ENCODE measurements at places on chromosomes 3 and 15. TPM values are rescaled to one million over a fixed set of nuclear protein-coding genes. Genes with fewer than 3 reads are reported as not detected.
A peak's percentile ranks its signal among the peaks of the same experiment; 100 is the strongest.

LTF gene
- not detected for total RNA-seq

DNA sequence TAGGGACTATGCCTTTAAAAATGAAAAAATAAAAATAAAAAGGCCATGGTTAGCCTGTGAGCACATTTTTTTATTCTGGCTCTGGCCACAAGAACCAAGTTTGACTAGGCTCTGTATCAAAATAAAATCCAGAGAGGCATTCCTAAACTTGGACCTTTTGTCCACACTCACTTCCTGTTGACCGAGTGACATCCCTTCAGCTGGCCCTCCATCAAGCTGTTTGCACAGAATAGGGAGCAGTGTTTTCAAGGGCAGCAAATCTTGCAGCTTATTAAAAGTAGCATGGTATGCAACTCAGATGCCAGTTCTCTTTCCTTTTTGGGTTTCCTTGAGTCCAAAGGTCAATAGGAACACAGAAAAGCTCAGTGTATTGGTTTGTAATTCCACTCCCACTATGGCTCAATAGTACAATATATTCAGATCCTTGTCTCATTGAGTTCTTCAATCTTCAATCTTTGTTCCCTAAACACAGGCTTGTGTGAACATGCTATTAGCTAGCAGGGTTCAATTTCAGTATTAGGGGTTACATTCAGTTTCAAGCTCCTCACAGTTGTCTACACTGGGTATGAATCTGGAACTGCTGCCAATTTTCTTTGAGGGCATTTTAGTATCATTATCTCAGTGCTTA is 244.5 kb downstream of the RBMS3 start:
- peak; percentile 73 for DNase-seq

PFN2 gene
- 137 TPM for total RNA-seq

DNA sequence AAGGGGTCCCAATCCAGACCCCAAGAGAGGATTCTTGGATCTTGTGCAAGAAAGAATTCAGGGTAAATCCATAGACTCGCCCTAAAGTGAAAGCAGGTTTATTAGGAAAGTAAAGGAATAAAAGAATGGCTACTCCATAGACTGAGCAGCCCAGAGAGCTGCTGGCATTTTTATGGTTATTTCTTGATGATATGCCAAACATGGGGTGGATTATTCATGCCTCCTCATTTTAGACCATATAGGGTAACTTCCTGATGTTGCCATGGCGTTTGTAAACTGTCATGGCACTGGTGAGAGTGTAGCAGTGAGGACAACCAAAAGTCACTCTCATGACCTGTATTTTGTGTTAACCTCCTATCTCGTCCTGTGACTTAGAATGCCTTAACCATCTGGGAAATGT is 142.2 kb downstream of the DOCK3 start:
- DNase-seq = no peak

TMCO5A gene
- not detected for total RNA-seq

PEX11A gene
- total RNA-seq = 3.9 TPM

CXCR6 gene
- under 0.01 TPM for total RNA-seq

DNA sequence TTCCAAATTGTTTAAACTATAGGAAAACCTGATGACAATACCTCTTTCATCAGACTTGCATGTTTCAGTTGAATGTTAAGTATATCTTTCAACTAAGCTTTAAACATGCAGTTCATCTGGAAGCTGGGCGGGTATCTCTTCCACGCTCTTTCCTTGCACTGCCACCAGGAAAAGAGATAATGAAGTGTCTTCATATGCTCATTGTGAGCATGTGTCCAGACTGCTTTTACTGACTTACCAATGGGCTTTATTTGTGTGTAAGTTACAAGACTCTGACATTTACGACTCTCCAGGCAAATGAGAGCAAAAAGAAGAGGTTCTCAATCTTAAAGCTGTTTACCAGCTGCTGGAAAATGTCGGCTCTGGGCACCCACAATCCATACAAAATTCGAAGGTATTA is 52.8 kb downstream of the TMEM212 start:
- DNase-seq = peak; percentile 64

GRCh38 chr15:88890495-88890894 is 4.8 kb downstream of the HAPLN3 start:
- no peak for DNase-seq

DNA sequence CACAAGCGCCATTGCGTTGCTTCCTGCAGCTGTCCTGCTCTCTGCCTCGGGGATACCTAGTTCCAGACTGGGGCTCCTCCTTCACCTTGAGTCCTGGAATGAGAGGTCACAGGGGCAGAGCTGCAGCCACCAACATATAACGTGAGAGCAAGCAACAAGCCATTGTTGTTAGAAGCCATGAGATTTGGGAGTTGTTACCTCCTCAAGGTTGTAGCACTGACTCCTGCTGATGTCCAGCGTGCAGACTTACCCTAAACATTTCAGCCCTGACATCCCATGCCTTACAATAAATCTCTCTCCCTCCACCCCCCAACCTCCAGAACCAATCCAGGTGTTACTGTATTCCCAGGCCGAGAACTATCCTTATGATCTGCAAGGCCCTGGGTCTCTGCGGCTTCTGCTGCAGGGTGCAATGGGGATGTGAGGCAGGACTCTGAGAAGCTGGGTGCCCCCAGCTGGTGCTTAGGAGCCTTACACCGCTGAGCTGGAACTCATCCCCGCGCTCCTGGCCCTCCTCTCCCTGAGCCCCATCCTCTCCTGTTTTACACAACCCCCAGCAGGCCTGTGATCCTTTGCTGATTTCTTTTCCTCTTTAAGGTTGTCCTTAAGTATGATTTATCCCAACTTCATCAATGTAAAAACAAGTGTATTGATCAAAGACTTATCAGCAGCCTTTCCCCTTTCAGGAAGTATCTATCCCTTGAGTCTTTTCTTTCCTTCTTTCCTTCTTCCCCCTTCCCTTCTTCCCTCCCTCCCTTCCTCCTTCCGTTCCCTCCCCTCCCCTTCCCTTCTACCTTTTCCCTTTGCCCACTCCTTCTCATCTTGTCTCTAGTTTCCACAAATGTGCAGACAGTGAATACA is 84.2 kb upstream of the ABHD2 start:
- DNase-seq = peak; percentile 73

PKM gene
- 1,898 TPM for total RNA-seq

DNA sequence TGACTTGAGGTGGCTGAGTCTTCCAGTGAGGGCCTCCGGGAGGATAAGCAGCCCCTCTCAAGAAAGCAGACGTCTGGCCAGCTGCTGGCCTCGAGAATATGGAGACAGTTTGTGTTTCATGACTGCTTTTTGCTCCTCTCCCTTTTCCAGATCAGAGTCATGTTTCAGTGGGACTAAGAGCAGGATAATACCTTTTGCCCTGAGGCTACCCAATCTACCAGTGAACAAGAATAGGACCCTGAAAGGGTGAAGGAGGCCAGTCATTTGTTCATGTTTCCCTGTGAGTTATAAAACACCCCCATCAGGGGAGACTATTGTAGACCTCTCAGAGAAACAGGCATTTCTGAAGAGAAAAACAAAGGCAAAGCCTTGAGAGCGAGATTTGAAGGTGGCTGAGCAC is 137.4 kb downstream of the RYR3 start:
- DNase-seq = no peak

DNA sequence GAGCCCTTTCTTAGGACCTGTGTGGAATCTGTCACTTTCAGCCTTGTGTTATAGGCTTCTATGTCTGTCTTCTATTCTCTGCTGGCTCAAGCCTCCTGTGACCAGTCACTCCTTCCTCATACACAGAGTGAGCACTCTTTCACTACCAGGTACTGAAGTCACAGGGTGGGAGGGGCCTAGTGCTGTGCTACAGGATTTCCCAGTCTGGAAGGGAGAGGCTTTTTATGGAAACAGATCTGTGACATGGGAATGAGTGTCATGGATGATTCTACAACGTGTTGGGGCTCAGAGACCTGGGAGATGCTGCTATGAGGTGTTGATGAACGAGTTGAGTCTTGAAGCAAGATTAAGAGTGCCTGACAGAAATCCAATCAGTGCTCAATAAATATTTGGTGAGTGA is 100.5 kb downstream of the PDCD6IP start:
- no peak for DNase-seq

ARHGEF26 gene
- 1.7 TPM for total RNA-seq

DNA sequence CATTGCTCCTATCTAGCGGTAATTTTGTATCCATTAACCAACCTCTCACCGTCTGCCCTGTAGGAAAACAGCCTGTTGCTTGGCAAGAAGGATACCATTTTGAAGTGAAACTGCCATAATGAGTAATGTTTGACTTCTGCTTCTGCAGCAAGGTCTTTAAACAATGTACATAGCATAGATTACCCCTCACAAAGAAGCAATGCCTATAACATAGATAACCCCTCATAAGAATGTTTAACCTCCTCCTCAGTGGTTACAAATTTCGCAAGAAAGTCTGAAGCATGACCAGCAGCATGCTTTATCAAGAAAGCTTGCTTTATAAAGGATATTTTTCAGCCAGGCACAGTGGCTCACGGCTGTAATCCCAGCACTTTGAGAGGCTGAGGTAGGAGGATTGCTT is 61.2 kb upstream of the MFGE8 start:
- peak; percentile 92 for DNase-seq

STAB1 gene
- total RNA-seq = under 0.01 TPM

ILDR1 gene
- not detected for total RNA-seq

DNA sequence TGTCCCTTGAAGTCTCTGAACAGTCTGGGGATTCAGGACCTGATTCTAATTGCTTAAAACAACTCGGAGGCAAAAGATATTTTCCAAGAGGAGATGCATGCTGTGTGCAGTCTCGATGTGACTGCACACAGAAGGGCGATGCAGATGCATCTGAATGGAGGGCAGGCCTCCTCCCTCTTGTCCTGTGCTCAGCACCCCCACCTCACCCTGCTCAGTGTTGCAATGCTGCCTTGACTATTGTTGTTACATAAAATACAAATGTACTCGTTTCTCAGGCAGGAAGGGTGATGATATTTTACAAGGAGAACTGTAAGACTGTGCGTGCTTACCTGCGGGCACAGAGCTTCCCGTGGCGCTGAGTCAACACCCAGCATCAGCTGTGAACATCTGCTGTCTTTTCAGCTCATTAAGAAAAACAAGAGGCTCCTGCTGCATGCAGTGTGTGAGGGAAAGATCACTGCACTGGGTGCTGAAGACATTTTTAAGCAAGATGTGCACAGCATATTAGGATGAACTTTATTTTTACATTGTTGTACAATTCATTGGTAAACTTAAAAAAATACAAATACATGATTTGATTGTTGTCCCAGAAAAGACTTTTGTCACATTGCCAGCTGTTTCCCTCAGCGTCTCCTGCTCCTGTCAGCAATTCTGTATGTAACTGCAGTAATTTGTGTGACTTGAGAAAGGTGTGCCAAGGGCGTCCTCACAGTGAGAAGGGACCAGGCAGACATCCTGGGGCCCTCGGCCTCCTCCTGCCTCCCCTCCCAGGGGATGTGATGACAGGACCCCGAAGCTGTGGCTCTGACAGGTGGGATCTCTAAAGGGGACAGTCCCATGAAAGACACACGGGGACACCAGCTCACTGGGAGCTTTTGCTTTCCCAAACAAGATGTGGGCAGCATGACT is 56.3 kb upstream of the RPL32 start:
- DNase-seq = peak; percentile 18

TF gene
- total RNA-seq = not detected

P2RY13 gene
- total RNA-seq = not detected

IRAK2 gene
- 3.2 TPM for total RNA-seq

GRCh38 chr3:138620431-138620830 is 11.9 kb downstream of the FAIM start:
- no peak for DNase-seq

GRCh38 chr3:135081451-135081850 is 286.4 kb downstream of the EPHB1 start:
- DNase-seq = no peak

DNA sequence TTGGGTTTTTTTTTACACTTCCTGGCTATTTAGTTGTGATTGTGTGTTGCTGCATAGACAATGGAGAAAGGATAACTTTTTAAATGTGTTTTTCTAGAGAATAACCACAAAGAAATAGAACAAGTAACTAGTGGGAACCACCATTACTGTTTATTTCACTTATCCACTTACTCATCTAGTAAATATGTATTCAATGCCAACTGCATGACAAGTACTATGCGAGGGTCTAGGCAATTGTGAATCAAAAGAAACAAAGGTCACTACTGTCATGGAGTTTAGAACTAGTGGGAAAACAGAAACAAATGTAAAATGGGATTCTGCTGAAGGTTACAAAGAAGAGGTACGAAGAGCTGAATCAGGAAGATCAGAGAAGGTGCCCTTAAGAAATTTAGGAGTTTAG is 600.9 kb upstream of the ROBO2 start:
- DNase-seq = no peak

DNA sequence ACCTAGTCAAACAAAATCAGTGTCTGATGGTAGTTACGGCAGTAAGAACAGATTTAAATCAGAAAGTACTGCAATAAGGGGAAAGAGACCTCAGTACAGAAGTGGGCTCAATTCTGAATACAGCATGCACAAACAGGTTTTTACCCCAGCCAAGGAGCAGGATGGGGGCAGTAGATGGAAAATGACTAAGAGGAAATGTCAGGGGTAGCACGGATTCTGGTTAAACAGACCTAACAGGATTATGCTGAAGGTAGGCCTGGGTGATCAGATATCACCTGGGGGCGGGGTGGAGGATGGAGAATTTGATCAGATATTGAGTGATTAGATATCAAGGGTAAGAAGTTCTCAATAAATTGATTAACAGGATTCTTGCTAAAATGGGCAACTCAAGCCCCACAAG is 19.0 kb downstream of the MESD start:
- DNase-seq = no peak

FSD2 gene
- not detected for total RNA-seq

DNA sequence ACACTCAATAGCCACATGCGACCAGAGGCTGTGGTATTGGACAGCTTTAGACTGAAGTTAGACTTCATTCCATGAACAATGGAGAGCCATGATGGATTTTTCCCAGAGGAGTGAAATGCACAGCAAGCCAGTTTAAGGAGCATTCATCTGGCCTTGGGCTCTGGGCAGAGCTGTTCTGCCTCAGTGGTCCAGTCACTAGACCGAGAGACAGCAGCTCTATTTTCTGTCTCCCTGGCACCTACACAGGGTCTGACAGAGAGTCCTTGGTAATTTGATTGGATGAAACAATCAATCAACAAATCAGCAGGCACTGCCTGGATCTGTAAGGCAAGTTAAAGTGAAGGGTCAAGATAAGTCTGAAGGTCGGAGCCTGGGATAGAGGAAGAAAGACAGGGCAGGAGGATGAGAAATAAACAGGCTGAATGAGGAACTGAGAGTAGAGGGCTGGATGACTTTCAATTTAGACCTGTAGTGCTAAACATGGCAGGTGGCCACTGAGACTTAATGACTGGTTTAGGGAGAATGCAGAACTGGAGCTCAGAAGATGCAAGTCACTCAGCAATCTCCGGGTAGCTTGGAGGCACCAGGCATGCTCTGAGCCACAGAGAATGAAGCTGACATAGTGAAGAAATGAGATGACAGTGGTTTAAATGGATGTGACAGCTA is 98.5 kb upstream of the SLC25A36 start:
- DNase-seq = no peak

- DNase-seq = peak; percentile 60
Measured at GRCh38 chr3:142022381-142022780, 127.0 kb downstream of the TFDP2 start.

- peak; percentile 69 for DNase-seq
Measured at GRCh38 chr3:152524198-152525140, 255.7 kb downstream of the MBNL1 start.

Measured in fibroblast of villous mesenchyme (primary cell).